Mammary epithelial cell (primary cell): ENCODE measurements at places on chromosomes 2 and 18.

- no peak for DNase-seq
Observed at GRCh38 chr2:137251045-137251444, 485.7 kb downstream of the THSD7B start.

- DNase-seq, result peak; percentile 68
Observed at GRCh38 chr2:199458806-199459285, 1.1 kb upstream of the SATB2 start.

- peak; percentile 73 for DNase-seq
Observed at GRCh38 chr2:22817197-22817596, 567.8 kb upstream of the KLHL29 start.

GRCh38 chr18:72102412-72102811 lies 441.7 kb downstream of the CBLN2 start:
- no peak for DNase-seq

DNA sequence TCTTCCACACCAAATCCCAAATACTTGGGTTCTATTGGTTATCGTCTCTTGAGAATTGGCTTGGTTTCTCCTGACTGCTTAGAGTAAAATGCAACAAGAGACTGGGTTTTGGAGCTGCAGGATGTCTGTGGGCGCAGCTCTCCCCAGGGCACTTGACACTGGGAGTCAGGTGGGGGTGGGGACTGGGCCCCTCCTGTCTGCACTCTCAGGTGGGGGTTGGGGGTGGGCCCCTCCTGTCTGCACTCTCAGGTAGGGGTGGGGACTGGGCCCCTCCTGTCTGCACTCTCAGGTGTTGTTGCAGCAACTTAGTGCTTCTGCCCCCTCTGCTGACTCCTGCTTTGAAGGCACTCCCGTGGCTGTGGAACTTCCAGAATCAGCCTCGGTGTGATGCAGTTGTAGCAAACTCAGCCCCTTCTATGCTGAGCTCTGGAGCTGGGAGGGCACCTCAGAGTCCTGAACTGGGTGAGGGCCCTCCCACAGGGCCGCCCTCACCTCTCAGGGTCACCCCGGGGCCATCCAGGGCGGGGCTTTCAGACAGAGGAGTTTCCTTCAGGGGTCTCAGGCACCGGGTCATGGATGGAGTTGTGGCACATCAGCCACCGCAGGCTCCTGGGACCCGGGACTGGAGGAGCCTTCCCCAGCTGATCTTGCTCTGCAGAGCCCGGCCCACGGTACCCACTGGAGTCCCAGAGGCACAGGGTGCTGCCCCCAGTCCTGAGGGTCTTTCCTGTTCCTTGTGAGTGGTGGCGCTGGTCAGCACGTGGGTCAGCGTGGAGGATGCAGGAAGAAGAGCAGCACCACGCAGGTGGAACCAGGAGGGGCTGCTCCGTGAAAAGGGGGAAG lies 22.9 kb upstream of the CIDEA start:
- no peak for DNase-seq

DNA sequence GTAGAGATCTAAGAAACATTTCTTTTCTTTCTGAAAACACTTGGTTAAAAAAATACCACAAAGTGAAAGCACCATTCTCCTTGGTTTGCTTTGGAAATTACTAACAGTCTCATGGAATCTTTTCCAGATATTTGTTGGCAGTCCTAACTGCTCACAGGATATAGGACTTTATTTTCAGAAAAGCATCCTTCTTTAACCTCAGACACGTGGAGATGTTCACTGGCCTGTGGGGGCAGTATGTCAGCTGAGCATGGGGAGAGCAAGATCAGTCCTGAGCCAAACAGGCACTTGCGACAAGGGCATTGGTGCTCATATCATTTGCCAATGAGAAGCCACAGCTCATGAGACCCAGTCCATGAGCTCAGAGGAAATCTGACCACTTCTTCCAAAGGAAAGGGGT lies 371.9 kb downstream of the NBAS start:
- no peak for DNase-seq

- no peak for DNase-seq
Observed at GRCh38 chr2:199855812-199856211, 4.8 kb upstream of the FTCDNL1 start.

GRCh38 chr2:213105212-213105611 lies 46.2 kb downstream of the IKZF2 start:
- no peak for DNase-seq

GRCh38 chr2:137676346-137676745 lies 287.9 kb upstream of the HNMT start:
- no peak for DNase-seq

DNA sequence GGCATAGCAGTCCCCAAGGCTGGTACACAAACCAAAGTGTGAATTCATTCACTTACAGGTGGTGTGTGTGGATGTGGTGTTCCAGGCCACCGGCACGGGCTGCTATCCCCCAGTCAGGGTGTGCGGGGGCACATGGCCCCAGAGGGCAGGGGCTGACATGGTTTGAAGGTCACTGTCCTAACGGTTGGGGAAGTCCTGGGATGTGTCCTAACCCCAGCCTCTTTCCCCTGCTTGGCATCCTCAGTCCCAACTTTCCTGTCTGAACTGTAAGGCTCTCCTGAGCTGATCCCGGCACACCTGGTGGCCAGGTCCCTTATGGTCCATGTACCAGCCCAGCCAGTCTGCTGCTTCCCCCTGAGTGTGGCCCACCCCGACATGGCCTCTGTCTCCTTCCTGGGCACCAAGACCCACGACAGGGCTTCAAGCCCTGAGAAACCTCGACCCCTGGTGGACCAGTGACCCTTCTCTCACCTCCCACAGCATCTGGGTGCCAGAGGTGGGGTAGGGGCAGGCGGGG lies 2.4 kb upstream of the TMEM185B start:
- DNase-seq, result no peak

DNA sequence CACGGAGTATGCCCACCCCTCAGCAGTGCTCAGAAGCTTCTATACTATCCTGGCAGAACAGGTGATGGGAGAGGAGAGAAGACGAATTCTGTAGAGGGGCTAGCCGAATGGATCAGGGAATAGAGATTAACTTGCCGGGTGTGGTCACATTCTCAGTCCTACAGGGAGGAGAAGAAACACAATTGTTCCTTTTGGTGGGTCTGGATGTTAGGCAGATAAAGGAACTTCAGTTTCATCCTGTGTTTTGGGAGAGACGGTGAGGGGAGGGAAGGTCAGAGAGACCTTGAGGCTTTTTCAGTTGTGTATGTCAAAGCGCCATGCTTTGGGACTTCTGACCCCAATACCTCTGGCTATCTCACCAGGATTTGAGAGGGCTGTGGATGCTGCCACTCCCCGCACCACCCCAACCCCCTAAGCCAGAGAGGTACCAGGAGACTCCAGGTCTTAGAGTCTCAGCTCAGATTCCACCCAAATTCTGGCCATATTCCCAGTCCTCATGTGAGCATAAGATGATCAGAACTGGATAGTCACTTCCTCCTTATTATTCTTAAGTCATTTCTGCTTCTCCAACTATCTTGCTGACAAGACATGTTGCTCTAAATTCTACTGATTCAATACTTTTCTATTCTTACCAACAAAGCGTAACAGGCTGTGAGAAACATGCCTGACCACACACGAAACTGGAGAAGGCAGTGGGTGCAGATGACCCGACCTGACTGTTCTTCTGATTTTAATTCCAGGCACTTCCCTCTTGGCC lies 2.3 kb upstream of the TMEM37 start:
- no peak for DNase-seq

- no peak for DNase-seq
Observed at GRCh38 chr2:85188852-85189251, 55.7 kb downstream of the TCF7L1 start.

GRCh38 chr2:123791207-123791606 lies 233.9 kb upstream of the CNTNAP5 start:
- no peak for DNase-seq

GRCh38 chr2:236246711-236247246 lies 17.4 kb downstream of the ASB18 start:
- no peak for DNase-seq

GRCh38 chr2:164306872-164307271 lies 314.4 kb downstream of the GRB14 start:
- no peak for DNase-seq

DNA sequence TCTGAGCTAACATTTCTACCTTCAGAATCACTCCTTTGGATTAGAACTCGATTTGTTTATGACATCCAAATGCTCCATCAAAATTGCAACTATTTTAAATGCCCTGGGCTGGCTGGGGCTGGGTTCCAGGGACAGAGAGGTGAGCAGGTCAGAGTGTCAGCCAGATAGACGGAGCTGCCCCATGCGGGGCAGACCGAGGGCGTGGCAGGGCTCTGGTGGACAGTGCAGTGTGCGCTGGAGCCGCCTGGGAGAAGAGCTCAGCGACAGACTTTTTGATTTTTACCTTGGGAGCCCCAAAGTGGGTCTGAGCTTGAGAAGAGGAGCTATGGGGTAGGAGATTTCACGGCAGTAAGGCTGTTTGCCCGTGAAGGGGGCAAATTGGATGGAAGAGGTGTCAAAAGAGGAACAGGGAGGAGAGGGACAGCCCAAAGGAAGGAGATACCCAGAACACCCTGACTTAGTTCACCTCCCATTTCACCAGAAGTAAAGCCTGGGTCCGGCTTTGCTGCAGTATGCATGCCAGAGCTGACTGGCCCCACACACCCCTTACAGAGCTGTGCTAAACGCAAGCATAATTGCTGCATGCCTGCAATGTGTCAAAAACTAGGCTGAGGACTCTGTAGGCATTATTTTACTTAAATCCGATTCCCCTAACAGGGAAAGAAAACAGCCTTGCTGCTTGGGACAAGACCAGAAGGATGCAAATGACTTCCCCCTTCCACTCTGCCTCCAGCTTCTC lies 33.7 kb downstream of the EN1 start:
- DNase-seq, result no peak

GRCh38 chr2:155404433-155405002 lies 706.0 kb downstream of the KCNJ3 start:
- DNase-seq, result no peak

GRCh38 chr18:13185675-13186198 lies 32.8 kb upstream of the LDLRAD4 start:
- no peak for DNase-seq

GRCh38 chr2:45748239-45748638 lies 96.8 kb downstream of the PRKCE start:
- no peak for DNase-seq

- no peak for DNase-seq
Observed at GRCh38 chr2:187529977-187530721, 24.1 kb downstream of the TFPI start.

DNA sequence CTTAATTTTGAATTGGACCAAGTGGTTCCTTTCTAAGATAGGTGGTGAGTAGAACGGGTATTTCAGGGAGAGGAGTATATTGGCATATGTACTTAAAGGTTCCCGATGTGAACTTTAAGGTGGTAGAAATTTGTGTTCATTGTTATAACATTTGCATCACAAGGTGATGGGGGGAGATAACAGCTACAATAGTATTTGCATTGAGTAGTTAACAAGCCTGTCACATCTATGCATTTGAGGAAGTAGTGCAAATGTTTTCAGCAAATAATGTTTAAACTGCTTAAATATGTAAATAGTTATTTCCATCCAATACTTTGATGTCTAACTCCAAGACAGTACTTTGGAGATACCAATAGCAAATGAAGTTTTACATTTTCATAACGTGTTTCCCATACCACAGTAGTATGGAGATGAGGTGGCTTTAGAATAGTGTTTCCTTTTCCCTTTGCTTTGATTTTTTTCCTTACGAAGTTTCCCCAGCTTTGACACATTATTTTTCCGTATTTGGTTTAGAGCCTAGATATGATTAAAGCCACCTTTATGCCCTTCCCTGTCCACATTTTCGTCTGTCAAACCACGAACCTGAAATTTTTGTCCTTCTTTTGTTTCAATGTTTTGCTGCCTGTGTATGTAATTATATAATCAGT lies 46.6 kb downstream of the VAPA start:
- DNase-seq, result no peak

GRCh38 chr18:12347895-12348294 lies 29.1 kb downstream of the AFG3L2 start:
- no peak for DNase-seq

DNA sequence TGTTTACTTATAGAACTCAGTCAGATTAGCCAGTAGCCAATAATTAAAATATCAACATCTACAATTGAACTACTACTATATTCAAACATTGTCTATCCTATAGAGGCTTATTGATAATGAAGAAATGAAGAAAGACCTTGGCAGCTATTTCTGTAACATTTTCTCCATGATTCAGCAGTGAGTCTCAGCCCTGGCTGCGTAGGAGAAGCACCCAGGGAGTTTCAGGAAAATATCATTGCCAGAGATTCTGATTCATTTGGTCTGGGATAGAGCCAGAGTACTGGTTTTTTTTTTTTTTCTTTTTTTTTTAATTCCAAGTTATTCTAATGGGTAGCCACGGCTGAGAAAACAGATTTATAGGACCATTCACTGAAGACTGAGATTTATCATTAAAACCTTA lies 404.8 kb downstream of the TXNL1 start:
- peak; percentile 79 for DNase-seq

DNA sequence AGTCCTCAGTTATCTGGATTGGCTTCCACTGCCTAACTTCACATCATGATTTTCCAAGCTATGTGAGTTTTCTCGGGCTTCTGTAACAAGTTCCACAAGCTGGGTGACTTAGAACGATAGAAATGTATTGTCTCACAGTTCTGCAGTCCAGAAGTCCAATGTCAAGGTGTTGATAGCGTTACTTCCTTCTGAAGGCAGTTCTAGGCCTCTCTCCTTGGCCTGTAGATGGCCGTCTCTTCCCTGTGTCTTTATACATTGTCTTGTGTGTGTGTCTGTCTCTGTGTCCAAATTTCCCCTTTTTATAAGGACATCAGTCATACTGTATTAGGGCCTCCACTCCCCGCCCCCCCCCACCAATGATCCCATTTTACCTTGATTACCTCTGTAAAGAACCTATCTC lies 7.5 kb downstream of the LTBP1 start:
- no peak for DNase-seq

DNA sequence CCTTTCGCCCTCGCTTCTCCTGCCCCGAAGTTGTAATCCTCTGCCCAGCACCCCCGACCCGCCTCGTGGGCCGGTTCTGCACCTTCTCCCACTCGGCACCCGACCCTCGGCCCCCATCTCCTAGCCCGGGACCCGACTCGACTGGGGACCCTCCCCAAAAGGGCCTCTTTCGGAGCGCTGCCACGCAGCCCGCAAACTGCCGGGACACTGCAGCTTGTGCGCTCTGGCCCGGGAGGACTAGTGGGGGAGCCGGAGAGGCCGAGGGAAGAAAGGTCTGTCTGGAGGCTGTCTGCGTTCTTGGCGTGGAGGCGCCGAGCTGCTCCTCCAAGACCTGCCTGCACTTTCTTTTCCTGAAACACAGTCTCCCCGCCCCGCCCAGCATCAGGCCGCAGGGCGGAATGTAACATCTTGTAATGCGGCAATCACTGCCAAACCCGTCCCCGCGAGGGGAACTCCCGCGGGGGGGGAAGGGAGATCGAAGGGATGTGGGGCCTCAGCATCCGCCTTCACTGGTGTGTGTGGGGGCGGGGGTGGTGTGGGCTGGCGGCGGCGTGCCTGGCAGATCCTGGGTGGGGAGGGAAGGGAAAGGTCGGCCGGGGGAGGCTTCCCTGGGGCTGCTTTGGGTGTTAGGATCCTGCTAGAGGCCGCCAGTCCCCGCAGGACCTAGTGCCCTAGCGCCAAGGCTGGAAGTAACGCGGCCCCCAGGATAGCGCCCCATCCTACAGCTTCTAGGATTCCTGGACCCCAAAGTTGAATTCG lies 7.4 kb downstream of the DLX2 start:
- DNase-seq, result peak; percentile 88
